ENCODE measurements at places on chromosomes 7 and 10.

GRCh38 chr7:134014935-134015334 lies 112.2 kb upstream of the LRGUK start:
- no peak for DNase-seq

- no peak for DNase-seq
These were observed 50.8 kb downstream of the CNOT4 start for GRCh38 chr7:135459076-135459475.

GRCh38 chr7:112069879-112070321 lies 136.3 kb downstream of the DOCK4 start:
- DNase-seq, result no peak

DNA sequence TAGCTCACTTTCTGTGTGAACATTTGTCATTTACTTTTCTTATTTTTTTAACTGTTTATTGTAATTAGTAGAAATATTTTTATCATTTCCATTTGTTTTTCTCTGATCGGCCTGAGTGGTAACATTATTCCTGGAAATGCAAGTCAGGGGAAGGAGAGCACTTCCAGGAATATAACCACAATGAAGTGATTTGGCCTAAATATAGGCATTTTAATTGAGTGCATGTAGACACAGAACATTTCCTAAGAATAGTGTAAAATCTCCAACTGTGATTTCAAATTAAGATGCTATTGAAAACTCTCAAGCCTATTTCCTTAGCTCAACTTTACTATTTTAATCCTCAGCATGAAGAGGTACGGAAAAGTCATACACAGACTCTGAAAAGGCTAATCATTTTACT lies 86.5 kb upstream of the SKAP2 start:
- DNase-seq, result no peak

GRCh38 chr7:139936760-139937310 lies 107.8 kb downstream of the TBXAS1 start:
- DNase-seq, result no peak

DNA sequence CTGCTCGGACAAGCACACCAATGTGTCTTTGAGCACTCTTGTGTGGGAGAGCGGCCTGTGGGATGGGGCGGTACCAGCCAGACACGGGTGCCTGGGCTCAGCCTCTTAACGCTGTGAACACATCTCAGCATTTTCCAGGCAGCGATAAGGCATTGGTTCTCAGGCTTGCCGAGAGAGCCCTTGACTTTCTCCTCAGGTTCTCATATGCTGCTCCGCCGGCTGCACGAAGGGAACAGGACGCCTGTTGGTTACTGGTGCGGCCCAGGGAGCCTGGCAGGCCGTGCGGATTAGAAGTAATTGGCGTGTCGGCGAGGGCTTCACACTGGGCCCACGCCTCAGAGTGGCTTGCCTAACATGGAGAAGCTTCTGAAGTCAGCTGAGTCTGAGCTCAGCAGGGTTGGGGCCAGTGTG lies 456.7 kb upstream of the FOXK1 start:
- no peak for DNase-seq

DNA sequence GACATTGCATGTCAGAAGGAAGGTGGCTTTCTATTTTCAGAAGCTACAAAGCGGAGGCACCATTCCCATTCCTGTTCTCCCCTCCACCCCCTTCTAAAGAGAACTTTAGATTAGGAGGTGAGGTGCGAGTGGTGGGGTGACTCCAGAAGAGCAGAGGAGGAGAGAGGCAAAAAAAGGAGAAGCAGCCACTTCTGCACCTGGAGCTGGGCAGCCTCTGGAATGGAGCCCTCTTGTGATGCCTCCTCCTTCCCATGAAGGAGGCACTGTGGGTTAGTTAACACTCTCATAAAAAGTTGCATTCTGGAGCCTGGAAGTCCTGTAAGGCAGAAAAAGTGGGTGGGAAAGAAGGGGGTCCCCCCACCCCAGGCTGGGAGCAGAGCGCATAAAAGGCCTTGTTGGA lies 4.8 kb downstream of the PTF1A start:
- DNase-seq, result no peak

DNA sequence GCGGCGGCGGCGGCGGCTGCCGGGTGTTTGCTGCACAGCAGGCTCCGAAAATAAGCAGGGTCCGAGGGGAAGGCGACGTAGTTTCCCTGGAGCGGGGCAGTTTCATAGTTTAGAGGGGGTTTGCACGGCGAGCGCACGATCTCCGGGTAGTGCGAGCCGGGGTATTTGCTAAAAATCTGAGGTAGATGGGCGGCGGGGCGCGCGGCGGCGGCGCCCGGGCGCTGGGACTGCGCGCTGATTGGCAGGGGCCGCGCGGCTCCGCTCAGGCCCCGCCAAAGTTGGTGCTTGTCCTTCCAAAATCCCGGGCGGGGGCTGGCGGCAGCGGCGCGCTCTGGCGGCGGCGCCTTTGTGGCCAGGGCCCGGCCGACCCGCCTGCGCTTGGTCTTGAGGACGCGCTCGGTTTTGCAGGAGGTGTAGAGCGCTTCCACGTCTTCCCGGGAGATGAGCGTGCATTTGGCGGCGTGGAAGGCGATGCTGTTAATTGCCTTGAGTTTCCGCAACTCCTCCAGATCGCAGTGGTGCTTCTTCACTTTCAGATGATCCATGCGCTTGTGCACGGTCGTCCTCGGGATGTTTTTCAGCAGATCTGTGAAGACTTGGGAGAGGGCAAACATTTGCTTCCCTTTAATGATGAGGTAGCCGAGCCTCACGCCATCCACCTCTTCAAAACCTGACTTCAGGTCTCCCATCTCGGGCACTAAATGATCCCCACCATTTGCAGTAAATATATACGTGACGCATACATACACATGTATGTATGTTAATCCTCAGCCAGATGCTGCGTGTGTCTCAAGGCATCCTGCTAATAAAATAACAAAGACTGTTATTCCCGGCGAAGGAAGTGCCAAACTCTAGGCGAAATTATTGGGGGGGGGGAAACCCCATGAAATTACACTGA lies 8.1 kb downstream of the SKIDA1 start:
- no peak for DNase-seq

DNA sequence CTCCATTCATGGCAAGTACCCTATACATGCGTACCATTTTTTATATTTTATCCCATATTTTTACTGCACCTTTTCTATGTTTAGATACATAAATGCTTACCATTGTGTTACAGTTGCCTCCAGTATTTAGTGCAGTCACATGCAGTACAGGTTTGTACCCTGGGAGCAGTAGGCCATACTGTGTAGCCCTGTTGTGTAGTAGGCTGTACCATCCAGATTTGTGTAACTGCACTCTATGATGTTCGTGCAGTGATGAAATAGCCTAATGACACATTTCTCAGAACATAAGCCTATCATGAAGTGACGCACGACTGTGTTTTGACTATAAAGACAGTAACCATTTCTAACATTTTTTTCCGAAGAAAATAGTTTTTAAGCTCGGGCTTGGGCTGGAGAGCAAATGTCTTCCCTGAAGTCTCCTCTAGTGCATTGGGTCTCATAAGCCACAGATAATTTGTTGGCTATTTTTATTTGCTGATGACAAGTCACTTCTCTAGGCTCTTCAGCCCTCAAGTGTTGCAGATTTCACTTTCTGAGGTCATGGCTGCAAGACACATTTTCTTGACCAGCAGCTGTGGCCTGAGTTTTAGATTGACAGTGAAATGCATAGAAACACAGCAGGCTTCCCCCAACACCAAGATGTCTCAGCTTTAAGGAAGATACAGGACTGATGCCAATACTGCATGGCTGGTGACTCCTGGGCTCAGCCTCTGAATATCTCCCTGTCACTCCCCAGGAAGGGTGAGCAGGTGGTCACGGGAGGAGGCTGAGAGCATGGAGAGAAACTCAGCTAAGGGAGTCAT lies 26.9 kb downstream of the EPDR1 start:
- DNase-seq, result no peak

DNA sequence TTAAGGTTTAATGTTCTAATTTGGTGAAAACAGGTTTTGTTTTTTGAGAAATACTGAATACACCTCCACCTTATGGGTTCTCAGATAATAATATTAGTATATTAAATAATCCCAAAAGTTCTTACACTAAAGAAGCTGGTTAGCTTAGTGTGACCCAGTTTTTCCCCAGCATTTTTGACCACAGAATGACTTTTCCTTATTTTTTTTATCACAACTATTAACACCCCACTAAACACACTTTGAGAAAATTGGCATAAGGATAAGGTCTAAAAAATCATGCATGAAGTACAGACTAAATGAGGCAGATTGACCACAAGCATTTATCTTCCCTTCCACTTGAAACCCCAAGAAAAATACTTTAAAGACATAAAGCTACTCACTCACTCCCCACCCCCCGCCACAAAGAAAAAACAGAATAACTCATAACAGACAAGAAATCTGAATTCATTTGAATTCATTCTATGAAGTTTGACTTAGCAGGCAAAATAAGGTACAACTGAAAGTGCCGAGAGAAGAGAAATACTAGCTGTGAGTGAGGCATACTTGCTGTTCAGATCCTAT lies 49.7 kb upstream of the WNT16 start:
- no peak for DNase-seq

- no peak for DNase-seq
These were observed 38.0 kb downstream of the USP6NL start for GRCh38 chr10:11573497-11573896.

- no peak for DNase-seq
These were observed 11.6 kb downstream of the DDX56 start for GRCh38 chr7:44561962-44562621.

DNA sequence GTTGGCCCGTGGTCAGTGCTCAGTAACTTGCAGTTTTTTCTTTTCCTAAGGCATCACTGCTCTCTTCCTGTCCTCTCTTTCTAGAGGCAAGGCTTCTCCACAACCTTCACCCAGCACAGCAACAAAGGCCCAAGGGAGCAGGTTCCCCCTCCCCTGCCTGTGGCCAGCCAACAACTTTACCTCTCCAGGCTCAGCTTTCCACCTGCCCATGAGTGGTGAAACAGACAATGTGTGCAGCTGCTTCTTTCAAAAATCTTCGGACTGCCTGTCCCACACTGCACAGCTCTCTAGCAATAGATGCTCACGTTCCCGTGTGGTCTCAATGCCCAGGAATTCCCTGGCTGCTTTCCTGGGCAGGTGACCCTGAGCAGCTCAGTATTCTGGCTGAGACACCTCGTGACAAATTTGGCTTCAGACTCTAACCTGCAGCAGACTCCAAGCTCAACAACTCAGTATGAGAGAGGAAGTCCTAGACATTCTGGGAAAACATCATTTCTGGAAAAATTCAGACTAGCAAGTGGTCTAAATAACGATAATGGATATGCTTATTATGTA lies 28.9 kb upstream of the TMEM72 start:
- DNase-seq, result no peak

DNA sequence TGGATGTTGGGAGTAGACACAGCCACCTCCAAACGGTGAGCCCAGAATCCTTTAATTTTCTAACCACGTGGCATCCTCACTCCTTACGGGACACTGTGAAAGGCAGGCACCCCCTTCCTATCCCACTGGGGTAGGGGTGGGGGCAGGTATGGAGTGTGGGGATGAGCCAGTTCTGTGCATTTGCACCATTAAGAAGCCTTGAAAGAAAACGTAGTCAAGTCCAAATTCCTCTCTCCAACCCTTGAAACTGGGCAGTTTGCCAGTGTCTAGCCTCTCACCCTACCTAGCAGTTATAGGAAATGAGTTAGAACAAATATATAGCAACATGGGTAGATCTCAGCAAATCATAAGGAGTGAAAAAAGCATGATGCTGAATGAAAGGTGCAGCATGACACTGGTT lies 92.4 kb upstream of the LEP start:
- DNase-seq, result no peak

- no peak for DNase-seq
These were observed 82.7 kb upstream of the SAMD8 start for GRCh38 chr10:75028748-75029147.

DNA sequence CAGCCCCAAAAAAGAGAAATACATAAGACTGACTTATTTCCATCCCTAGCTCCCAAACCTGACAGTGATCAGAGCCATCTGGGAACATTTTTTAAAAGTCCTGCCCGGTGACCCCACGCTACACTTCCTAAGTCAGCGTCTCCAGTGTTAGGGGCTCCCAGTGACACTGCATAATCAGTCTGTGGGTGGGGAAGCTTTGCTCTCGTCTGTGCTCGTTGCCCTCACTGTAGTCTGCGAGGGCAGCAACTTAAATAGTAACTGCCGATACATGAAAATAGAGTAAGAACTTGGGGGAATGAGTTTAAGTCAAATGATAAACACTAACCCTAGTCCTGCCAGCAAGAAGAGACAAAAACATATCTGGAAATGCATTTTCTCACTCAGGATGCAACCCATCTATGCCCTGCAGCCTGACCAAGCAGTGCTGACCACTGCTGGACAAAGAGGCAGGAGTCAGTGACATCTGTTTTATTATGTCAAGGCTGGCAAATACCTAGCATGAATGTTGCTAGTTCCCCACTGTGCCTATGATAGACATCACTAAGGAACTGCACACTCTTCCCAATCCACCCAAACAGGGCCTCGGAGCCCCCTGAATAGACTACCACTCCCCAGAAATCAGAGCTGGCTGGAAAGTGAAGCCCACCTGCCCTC lies 18.7 kb downstream of the ERCC6 start:
- DNase-seq, result no peak

- DNase-seq, result no peak
These were observed 186.1 kb downstream of the BMPER start for GRCh38 chr7:34091321-34091917.

GRCh38 chr7:122543891-122544290 lies 155.0 kb downstream of the RNF133 start:
- no peak for DNase-seq

- DNase-seq, result no peak
These were observed 536.0 kb upstream of the GALNT17 start for GRCh38 chr7:70595755-70596597.

DNA sequence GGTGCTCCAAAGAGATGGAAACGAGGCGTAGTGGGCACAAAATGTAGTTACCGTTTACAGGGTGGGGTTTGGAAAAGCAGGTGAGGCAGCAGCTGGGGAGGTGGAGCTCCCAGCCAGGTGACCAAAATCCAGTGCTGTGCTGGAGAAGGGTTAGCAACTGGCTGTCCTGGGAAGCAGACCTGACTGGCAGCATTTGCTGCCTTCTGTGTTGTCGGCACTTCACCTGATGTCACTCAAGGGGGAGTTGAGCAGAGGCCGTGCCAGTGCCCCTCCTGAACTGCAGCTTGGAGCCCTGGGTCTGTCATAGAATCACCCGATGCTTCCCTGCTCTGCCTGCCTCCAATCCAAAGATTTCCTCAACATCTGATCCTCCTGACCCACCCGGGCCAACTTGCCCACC lies 12.8 kb downstream of the GCK start:
- DNase-seq, result no peak

DNA sequence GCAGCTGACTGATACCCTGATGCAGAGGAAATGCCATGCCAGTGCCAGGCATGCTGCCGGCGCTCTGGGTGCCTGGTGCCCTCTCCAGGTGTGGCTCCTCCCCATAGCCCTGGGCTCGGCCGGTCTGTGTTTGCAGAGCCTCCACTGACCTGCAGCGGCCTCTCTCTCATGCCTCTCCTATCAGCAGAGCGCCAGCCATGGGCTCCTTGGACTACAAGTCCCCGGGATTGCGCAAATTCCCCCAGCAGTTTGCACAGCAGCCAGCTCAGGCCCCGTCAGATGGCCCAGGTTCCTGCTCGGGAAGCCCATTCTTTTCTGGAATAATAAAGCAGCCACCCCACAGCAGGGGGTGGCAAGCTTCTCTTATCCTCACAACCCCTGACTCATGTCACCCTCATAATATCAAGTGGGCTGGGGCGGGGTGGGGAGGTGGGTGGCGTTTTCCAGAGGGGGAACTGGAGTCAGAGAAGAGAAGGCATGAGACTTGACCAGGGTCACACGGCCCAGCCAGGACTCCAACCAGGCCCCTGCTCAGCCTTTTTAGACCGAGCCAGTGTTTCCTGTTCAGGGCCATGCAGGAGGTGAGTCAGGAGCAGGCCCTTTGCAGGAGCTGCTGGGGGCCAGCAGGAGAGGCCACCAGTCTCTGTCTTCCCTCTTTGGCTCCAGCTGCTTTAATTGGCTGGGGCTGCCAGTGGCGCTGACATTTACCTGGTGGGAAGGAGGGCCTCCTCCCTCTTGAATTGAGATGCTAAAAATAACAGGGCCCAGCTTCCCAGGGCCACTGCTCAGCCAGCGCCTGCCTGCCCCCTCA lies 58.6 kb downstream of the ZMIZ1 start:
- DNase-seq, result no peak

Measured in GM19239 (cell line).